Activated naive CD4-positive, alpha-beta T cell (primary cell): ENCODE measurements at places on chromosomes 2 and 18.

GRCh38 chr2:74922592-74923227 is 35.7 kb upstream of the POLE4 start:
- DNase-seq = no peak

GRCh38 chr2:174972924-174973323 is 32.3 kb downstream of the CHN1 start:
- DNase-seq = no peak

DNA sequence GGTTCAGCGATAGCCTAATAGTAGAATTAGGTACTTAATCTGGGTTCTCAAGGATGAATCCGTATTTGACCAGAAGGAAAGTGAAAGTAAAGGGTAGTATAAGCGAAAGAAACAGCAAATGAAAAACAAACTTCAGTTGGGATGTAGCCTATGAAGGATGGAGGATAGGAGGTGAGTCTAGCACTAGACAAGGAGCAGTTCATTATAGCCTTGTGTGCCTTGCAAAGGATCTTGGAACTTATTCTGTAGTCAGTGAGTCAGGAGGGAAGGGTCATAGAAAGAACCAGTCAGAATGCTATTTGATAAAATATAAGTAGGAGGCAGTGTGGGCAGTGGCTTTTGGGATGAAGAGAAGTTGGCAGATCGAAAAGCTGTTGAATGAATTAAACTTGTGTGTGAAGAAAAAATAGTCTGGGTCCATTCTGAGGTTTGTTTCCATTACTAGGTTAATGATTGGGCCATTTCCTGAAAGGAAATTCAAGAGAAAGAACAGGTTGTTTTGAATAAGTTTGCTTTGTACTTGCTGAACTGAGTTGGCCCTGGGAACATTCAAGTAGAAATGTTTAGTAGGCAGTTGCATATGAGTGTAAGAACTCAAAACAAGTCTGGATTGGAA is 48.5 kb downstream of the ANKRD12 start:
- no peak for DNase-seq

GRCh38 chr2:234492717-234493485 is 4.0 kb downstream of the ARL4C start:
- no peak for DNase-seq

DNA sequence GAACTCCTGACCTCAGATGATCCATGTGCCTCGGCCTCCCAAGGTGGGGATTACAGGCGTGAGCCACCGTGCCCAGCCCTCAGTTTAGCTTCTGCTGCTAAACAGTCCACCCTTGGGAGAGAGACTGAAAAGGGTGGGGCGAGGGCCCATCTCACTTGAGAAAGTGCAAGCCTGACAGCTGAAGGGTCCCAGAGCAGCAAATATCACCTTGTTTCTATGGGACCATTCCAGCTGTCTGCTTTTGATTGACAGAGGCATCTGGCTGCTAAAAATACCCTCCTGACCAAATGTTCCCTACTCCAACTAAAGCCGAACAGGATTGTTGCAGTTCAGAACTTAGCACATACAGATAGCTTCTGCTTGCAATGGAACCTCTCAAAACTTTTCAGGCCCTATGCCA is 436 bp upstream of the SMYD1 start:
- DNase-seq = no peak

GRCh38 chr2:100067784-100068183 is 74.6 kb downstream of the AFF3 start:
- DNase-seq = no peak

DNA sequence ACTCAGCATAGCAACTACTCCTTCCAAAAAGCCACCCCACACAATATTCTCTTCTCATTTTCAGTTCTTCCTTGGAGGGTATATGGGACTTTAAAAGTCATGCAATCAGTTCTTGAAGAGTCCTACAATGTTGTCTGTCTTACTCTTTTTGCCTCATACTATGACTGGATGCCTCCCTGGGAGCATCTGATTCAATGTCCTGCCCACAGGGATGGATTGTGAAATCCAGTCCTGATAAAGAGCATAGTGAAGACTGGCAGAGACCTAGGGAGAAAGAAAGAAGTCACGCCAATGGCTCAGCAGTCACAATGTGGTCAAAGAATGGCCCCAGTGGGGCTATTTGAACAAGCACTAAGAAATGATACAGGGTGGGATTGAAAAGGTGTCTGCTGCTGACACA is 155.1 kb upstream of the SERPINE2 start:
- DNase-seq = no peak

DNA sequence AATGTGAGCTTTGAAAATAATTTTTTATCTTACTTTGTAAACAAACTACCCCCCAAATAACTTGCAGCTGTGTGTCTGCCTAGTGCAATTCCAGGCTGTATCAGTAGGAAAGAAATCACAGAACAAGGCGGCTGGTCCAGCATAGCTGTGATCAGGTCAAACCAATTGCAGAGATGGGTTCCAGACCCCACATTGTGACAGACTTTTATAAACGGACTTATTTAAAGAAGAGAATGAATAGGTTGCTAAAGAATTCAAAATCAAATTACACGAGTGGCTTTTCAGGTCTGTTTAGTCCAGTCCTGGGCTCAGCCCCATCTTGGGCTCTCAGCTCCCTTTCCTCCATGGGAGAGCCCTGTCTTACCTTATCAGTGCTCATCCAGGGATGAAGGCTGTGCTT is 11.1 kb downstream of the BMP10 start:
- DNase-seq = no peak

DNA sequence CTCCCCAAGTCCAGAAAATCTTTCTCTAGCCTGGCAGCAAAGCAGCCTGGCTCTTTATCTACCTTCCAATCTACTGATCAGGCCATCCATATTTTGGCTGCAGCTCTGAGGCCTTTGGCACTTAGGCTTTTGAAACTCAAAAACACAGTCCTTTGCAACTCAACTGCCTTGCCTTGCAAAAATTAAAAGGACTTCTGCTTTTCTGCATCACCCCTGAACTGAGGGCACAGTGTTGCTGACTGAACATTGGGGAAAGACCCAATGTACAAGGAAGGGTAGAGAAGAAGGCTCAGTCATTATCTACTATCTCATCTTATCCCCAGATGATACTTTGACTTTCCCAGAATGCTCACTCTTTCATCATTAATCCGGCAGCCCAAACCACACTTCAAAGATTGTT is 625.5 kb downstream of the ARHGAP15 start:
- DNase-seq = no peak

DNA sequence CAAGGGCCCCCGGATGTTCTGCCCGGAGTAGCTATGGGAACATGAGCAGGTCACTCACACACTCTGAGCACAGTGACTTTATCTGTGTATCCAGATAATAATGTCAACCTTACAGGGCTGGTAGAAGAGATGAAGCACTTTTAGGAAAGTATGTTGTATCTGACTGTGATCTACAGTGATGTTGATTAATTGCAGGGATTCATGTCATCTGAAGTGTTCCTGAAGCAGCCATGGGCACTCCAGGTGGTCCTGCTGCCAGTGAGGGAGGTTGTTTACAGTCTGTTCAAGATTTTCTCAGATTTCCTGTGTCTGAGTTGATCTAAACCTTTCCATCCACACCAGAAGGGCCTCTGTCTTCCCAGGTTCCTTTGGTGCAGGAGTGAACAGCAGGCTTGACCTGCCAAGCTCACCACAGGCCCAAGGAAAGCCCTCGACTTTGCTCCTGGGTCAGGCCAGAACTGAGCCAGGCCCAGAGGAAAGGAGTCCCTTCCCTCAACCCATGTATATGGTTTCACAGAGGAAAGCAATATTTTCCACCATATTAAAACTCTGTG is 28.0 kb downstream of the KIAA2012 start:
- no peak for DNase-seq

- DNase-seq = no peak
Observed at GRCh38 chr2:230711224-230711623, 1.4 kb upstream of the CAB39 start.

DNA sequence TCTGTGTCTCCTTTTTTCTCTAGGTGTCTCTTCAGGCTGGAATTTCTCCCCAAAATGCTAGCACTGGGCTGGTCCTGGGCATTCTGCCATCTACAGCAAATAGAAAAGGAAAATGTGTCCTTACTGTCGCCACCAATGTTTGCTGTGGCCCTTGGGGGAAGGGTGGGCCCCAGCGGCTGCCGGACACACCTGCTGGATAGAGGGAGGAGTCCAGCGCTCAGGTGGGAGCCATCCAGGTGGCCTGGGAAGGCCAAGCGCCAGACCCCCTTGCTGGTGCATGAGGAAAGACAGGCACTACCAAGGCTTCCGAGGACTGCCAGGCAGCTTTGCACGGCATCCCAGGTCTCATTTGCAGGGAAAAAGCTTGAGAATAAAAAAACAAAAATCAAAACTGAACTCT is 147.7 kb upstream of the GATA6 start:
- no peak for DNase-seq

GRCh38 chr18:2958819-2959298 is 54.1 kb downstream of the LPIN2 start:
- no peak for DNase-seq

GRCh38 chr2:233563663-233564430 is 2.7 kb downstream of the USP40 start:
- no peak for DNase-seq

GRCh38 chr2:142598846-142599245 is 278.6 kb upstream of the KYNU start:
- no peak for DNase-seq

DNA sequence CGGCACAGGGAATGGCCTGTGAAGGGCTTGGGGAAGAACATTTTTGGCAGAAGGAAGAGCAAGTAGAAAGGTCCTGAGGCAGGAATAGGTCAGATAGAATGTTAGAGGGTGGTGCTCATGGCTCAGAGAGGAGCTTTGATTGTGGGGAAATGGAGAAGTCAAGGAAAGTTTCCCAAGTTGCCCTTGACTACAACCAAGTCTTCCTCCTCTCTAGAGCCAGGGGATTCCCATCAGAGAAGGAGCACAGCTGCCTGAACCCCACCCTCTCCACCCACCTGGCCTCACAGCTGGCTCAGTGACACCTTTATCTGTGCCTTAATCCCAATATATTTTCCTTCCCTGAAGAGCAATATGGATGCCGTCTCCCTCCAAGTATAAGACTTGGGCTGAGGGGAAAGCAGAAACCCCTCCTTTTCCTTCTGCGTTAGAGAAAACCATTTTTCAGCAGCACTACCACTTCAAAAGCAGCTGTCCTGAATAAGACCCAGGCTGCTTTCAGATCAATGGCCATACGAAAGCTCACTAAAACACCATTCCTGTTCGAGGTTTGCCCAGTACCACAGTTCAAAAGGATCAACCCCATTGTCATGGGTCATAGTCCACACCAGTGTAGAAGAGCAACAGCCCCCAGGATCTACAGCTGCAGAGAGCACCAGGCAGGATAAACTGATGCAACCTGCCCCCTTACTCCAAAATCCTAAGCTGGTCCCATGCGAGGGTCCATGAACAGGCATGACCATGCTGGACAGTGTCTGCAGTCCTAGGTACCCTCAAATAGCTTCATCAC is 199.6 kb downstream of the AFF3 start:
- no peak for DNase-seq

GRCh38 chr2:127770973-127771735 is 39.8 kb downstream of the WDR33 start:
- no peak for DNase-seq

GRCh38 chr2:238763471-238763995 is 84.4 kb upstream of the TWIST2 start:
- no peak for DNase-seq

DNA sequence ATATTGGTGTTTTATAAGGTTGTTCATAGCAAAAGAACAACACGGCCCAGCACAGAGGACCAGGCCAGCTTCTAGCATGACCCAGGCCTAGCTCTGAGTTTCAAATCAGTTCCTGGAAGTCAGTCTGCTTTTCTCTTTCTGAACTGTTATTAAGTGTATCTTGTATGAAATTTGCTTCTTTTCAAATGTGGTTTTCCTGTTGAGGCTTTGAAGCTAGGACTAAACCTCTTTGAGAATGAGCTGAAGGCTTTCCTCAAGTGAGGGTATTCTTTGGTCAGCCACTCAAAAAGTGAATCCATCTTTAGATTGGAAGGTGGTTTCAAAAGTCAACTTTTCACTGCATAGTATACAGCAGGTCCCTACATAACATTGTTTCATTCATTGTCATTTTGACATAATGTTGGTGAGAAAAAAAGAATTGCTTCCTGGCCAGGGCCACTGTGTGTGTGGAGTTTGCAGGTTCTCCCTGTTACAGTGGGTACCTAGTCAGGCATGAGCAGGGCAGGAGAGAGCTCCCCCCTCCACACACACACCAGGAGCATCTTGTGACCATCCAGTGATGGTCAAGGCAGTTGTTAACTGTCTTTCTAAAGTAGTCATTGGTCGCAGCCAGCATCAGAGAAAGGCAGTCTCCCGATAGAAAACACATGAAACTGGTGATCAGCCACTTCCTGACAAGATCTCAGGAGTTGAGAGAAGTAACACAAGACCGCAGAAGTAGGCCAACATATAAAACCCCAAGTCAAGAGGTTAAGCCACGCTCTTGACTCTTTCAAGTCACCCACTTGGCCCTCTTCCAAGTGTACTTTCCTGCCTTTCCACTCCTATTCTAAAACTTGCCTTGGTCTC is 6.7 kb upstream of the ACAA2 start:
- DNase-seq = no peak

DNA sequence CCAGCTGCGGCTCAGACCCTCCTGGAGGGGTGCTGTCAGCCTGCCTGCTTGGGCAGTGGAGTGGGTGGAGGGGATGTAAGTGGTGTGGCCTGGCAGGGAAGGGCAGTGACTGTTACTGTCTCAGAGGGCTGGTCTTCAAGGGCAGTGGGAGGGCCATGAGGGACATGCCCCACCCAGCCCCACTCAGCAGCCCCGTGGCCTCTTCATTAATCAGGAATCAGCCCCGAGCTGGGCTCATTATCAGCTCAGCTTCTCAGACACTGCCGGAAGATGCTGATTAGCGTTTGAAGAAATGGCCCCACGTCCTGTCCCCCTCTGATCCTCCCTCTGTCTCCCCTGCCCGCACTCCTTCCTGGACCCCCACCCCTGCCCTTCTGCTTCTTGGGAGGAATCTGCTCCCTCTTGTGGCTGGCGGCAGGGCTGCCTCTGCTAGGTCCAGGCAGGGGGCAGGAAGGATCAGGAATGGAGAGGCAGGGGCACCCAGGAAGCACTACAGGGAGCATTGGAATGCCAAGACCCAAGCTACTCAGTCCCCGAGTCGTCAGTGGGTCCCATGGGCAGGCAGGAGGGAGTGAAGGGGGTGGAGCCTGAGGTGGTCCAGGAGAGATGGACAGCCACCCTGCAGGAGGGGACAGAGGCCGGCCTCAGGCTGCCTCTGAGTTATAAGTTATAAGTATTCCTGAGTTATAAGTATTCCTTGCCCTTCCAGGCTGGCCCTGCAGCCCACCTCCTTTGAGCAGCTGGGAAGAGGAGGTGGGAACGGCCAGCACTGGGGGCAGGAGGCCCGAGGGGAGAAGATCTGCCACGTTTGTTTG is 7.0 kb downstream of the ASIC4 start:
- DNase-seq = no peak

- no peak for DNase-seq
Observed at GRCh38 chr2:180890781-180891180, 89.6 kb upstream of the UBE2E3 start.

GRCh38 chr18:63542069-63542468 is at the start of gene SERPINB12:
Gene SERPINB12 (plus strand): TSS chr18:63542369. CDS start chr18:63556160, 13,791 bp downstream.
- no peak for DNase-seq

- DNase-seq = no peak
Observed at GRCh38 chr18:11982981-11983380, 1.7 kb downstream of the IMPA2 start.

- no peak for DNase-seq
Observed at GRCh38 chr18:9210966-9211365, 74.4 kb downstream of the ANKRD12 start.

- DNase-seq = no peak
Observed at GRCh38 chr18:57957210-57957609, 86.8 kb upstream of the NEDD4L start.

- DNase-seq = no peak
Observed at GRCh38 chr2:58601017-58601416, 359.9 kb upstream of the FANCL start.
